ENCODE measurements at places on chromosomes 4 and X. TPM values are rescaled to one million over a fixed set of nuclear protein-coding genes. Genes with fewer than 3 reads are reported as not detected.

GRCh38 chrX:79263550-79263949 lies 103.6 kb downstream of the ITM2A start:
- H3K36me3 ChIP-seq, result no peaks in the 10 kb centered on the region
- H3K27me3 ChIP-seq, result no peaks in the 10 kb centered on the region
- no peaks in the 10 kb centered on the region for H3K4me1 ChIP-seq
- H3K27ac ChIP-seq, result no peak overlapping the region
- H3K4me3 ChIP-seq, result no peak overlapping the region

- no peak overlapping the region for H3K4me3 ChIP-seq
- no peaks in the 10 kb centered on the region for H3K36me3 ChIP-seq
- DNase-seq, result no peak
- H3K27me3 ChIP-seq, result no peaks in the 10 kb centered on the region
- H3K4me1 ChIP-seq, result no peaks in the 10 kb centered on the region
Measured at GRCh38 chr4:178314287-178314686, 872.0 kb upstream of the AGA start.

GRCh38 chr4:2615821-2616220 lies 79.4 kb downstream of the FAM193A start:
- H3K4me1 ChIP-seq, result no peaks in the 10 kb centered on the region
- H3K36me3 ChIP-seq, result no peaks in the 10 kb centered on the region
- no peak for DNase-seq
- no peak overlapping the region for H3K27ac ChIP-seq

- H3K4me3 ChIP-seq, result no peak overlapping the region
- H3K36me3 ChIP-seq, result no peaks in the 10 kb centered on the region
- H3K27me3 ChIP-seq, result no peaks in the 10 kb centered on the region
- DNase-seq, result no peak
- H3K27ac ChIP-seq, result no peak overlapping the region
Measured at GRCh38 chr4:165738571-165738970, 134.5 kb upstream of the TLL1 start.

- no peaks in the 10 kb centered on the region for H3K27me3 ChIP-seq
- peaks cover 8% of the 10 kb centered on the region for H3K36me3 ChIP-seq
- H3K4me1 ChIP-seq, result no peaks in the 10 kb centered on the region
- DNase-seq, result no peak
Measured at GRCh38 chr4:16225167-16225862, 956 bp downstream of the TAPT1 start.

- H3K4me3 ChIP-seq, result no peak overlapping the region
- no peak for DNase-seq
- H3K27me3 ChIP-seq, result no peaks in the 10 kb centered on the region
- H3K4me1 ChIP-seq, result no peaks in the 10 kb centered on the region
- H3K36me3 ChIP-seq, result no peaks in the 10 kb centered on the region
Measured at GRCh38 chr4:184313702-184314659, 96.3 kb upstream of the ENPP6 start.

GRCh38 chr4:54230484-54231418 lies 1.7 kb downstream of the PDGFRA start:
- H3K4me1 ChIP-seq, result peaks cover 43% of the 10 kb centered on the region
- H3K36me3 ChIP-seq, result peaks cover 6% of the 10 kb centered on the region
- no peaks in the 10 kb centered on the region for H3K27me3 ChIP-seq
- no peak overlapping the region for H3K27ac ChIP-seq
- H3K4me3 ChIP-seq, result peak overlapping the region; percentile 45

GRCh38 chr4:163331629-163332376 lies 593 bp downstream of the NPY1R start:
- no peak overlapping the region for H3K4me3 ChIP-seq
- DNase-seq, result no peak
- H3K4me1 ChIP-seq, result peaks cover 10% of the 10 kb centered on the region
- no peak overlapping the region for H3K27ac ChIP-seq
- peaks cover 31% of the 10 kb centered on the region for H3K27me3 ChIP-seq

GRCh38 chr4:113952452-113953029 lies 26.9 kb downstream of the ARSJ start:
- 0 out of 2 replicates have a peak overlapping the region, but pooled peaks have one; percentile 9 for H3K27ac ChIP-seq
- H3K27me3 ChIP-seq, result no peaks in the 10 kb centered on the region
- H3K4me3 ChIP-seq, result no peak overlapping the region
- H3K36me3 ChIP-seq, result peaks cover 78% of the 10 kb centered on the region
- no peak for DNase-seq

DNA sequence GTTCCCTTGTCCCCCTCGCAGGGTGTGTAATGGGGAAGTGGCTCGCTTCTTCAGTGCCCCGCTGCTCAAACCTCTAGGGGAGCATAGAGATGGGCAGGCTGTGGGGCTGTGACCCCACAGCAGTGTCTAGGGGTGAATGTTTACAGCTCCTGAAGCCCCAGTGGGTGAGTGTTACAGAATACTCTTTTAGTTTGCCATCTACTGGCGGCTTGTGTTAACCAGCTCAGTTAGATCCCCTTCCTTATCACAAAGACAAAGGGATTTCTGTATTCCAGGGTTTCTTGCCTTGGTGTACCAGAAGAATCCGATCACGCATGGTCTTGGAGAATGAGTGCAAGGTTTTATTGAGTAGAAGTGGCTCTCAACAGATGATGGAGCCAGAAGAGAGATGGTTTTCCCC lies 108.1 kb upstream of the IQCM start:
- H3K4me3 ChIP-seq, result no peak overlapping the region
- H3K36me3 ChIP-seq, result no peaks in the 10 kb centered on the region
- DNase-seq, result no peak

DNA sequence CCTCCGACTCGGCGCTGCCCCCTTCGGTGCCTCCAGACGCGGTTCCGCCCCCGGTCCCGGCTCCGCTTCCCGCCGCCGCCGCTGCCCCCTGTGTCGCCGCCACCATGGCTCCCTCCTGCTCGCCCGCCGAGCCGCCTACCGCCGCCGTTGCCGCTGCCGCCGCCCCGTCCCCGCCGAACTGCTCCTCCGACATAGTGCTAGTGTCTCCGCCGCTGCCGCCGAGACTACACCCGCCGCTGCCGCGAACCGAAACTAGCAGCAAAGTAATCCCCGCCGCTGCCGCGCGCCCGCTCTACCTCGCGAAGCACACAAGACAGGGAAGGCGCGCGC lies 340 bp downstream of the HNRNPD start:
- peaks cover 52% of the 10 kb centered on the region for H3K36me3 ChIP-seq
- no peaks in the 10 kb centered on the region for H3K27me3 ChIP-seq
- peak overlapping the region; percentile 99 for H3K4me3 ChIP-seq

- no peak overlapping the region for H3K27ac ChIP-seq
- H3K4me1 ChIP-seq, result no peaks in the 10 kb centered on the region
- DNase-seq, result no peak
- no peaks in the 10 kb centered on the region for H3K27me3 ChIP-seq
Measured at GRCh38 chr4:15109600-15109999, 107.3 kb downstream of the CPEB2 start.

- no peaks in the 10 kb centered on the region for H3K36me3 ChIP-seq
- H3K27ac ChIP-seq, result no peak overlapping the region
- H3K4me3 ChIP-seq, result no peak overlapping the region
Measured at GRCh38 chrX:100090931-100091330, 319.1 kb downstream of the PCDH19 start.

- no peaks in the 10 kb centered on the region for H3K27me3 ChIP-seq
- no peak overlapping the region for H3K27ac ChIP-seq
- no peak for DNase-seq
Measured at GRCh38 chr4:85725721-85726170, 250.8 kb downstream of the ARHGAP24 start.

GRCh38 chr4:22667332-22667940 lies 25.3 kb upstream of the GBA3 start:
- no peaks in the 10 kb centered on the region for H3K4me1 ChIP-seq
- H3K4me3 ChIP-seq, result no peak overlapping the region
- no peaks in the 10 kb centered on the region for H3K36me3 ChIP-seq
- no peak for DNase-seq

DNA sequence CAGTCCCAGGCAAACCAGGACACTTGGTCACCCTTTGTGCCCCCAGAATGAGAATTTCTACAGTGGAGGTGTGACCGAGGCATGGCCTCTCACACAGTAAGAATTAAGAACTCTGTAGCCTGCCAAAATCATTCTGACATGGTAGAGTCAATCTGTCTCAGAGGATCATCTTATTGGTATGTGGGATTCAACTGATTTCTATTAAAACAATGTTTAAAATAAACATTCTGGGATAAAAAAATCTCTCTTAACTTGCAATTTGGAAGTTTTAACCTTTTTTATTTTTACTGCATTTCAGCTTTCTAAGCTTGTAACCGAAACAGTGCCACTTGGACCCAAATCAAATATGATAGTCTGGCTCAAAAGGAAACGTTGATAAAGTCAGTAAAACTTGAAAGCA lies 165.4 kb upstream of the LDB2 start:
- peaks cover 64% of the 10 kb centered on the region for H3K4me1 ChIP-seq
- DNase-seq, result peak; percentile 68
- peak overlapping the region; percentile 73 for H3K27ac ChIP-seq

DNA sequence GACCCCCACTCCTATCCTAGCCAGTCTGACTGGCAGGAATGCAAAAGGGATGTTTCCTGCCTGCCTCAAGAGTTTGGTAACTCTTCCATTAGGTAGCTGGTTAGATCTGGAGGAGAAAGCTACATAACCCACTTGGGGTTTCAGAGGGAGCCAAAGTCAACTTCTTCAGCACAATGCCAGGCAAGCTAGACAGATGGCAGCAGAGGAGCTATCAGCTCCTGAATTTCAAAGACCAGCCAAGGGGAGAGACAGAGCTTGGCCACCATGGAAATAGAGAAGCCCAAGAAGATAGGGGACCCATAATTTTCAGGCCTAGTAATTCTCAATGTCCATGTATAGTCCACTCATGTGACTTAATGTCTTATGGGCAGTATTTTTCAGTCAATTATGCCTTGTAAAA lies 56.4 kb downstream of the PGRMC1 start:
- H3K36me3 ChIP-seq, result no peaks in the 10 kb centered on the region
- no peak overlapping the region for H3K27ac ChIP-seq
- DNase-seq, result no peak
- H3K4me3 ChIP-seq, result no peak overlapping the region
- no peaks in the 10 kb centered on the region for H3K27me3 ChIP-seq

UGT2B10 gene
- total RNA-seq, result not detected

MAP3K15 gene
- not detected for total RNA-seq

PGAM4 gene
- total RNA-seq, result not detected

RASL11B gene
- total RNA-seq, result 1.7 TPM

RAB33B gene
- 8.4 TPM for total RNA-seq

All from SJSA1 (cell line).